ENCODE measurements at places on chromosomes 6 and 20. TPM values are rescaled to one million over a fixed set of nuclear protein-coding genes. Genes with fewer than 3 reads are reported as not detected.

DNA sequence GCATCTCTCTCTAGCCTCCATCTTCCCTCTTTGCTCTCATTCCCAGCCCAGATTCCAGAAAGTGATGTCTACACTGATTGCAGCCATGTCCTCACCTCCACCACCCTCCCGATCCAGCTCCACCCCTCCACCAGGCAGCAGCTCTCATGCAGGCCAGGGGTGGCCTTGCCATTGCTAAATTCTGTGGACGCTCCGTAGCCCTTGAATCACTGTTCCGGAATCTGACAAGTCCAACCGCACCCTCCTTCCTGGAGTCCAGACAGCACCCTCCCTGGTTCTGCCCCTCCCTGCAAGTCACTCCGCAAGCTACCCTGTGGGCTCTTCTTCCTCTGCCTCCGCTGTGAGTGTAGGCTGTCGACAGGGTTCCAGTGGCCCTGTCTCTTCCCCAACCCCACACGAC lies 26.2 kb downstream of the TNXB start:
- no peaks in the 10 kb centered on the region for H3K27me3 ChIP-seq
- H3K27ac ChIP-seq: no peak overlapping the region
- no peak overlapping the region for H3K4me3 ChIP-seq
- H3K4me1 ChIP-seq: peaks cover 14% of the 10 kb centered on the region
- DNase-seq: peak; percentile 56

DNA sequence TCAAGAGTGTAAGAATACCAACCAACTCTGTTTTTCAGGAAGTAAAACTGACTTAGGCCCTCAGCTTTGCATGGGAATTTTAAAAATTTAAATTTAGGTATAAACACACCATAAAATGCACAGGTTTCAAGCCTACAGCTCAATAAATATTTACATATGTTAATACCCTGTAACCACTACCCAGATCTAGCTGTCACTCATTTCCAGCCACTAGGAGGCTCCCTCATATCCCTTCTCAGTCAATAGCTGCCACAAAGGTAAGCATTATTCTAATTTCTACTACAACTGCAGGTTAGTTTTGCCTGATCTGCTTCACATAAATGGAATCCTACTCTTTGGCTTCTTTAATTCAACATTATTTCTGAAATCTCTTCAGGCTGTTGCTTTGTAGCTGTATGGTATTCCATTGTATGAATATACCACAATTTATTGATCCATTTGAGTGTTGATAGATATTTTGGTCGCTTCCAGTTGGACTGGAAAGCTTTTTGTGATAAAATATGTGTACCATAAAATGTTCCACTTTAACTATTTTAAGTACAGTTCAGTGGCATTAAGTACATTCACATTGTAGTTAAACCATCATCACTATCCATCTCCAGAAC lies 32.5 kb upstream of the MEI4 start:
- H3K27ac ChIP-seq: no peak overlapping the region
- no peaks in the 10 kb centered on the region for H3K4me1 ChIP-seq
- H3K4me3 ChIP-seq: no peak overlapping the region
- no peaks in the 10 kb centered on the region for H3K27me3 ChIP-seq
- no peak for DNase-seq

The SLCO4A1 gene
- 4.4 TPM for total RNA-seq

GRCh38 chr20:33262658-33263065 lies 20.4 kb upstream of the BPIFB1 start:
- no peak overlapping the region for H3K4me3 ChIP-seq
- no peak for DNase-seq
- no peaks in the 10 kb centered on the region for H3K36me3 ChIP-seq
- no peaks in the 10 kb centered on the region for H3K27me3 ChIP-seq

The UNC5CL gene
- 0.86 TPM for total RNA-seq

The TSHZ2 gene
- total RNA-seq: 79.5 TPM

GRCh38 chr6:126620719-126621118 lies 280.8 kb downstream of the CENPW start:
- H3K4me3 ChIP-seq: no peak overlapping the region
- no peak overlapping the region for H3K27ac ChIP-seq
- no peaks in the 10 kb centered on the region for H3K4me1 ChIP-seq
- H3K36me3 ChIP-seq: no peaks in the 10 kb centered on the region

The ENPP4 gene
- 3.9 TPM for total RNA-seq

- no peak overlapping the region for H3K27ac ChIP-seq
- no peaks in the 10 kb centered on the region for H3K36me3 ChIP-seq
- H3K4me1 ChIP-seq: no peaks in the 10 kb centered on the region
Measured at GRCh38 chr20:7094438-7094997, 327.0 kb downstream of the BMP2 start.

The GRM4 gene
- not detected for total RNA-seq

GRCh38 chr6:43481075-43481474 lies 3.7 kb downstream of the TJAP1 start:
- no peaks in the 10 kb centered on the region for H3K27me3 ChIP-seq
- DNase-seq: no peak
- H3K36me3 ChIP-seq: no peaks in the 10 kb centered on the region

The RRAGD gene
- total RNA-seq: 4.3 TPM

DNA sequence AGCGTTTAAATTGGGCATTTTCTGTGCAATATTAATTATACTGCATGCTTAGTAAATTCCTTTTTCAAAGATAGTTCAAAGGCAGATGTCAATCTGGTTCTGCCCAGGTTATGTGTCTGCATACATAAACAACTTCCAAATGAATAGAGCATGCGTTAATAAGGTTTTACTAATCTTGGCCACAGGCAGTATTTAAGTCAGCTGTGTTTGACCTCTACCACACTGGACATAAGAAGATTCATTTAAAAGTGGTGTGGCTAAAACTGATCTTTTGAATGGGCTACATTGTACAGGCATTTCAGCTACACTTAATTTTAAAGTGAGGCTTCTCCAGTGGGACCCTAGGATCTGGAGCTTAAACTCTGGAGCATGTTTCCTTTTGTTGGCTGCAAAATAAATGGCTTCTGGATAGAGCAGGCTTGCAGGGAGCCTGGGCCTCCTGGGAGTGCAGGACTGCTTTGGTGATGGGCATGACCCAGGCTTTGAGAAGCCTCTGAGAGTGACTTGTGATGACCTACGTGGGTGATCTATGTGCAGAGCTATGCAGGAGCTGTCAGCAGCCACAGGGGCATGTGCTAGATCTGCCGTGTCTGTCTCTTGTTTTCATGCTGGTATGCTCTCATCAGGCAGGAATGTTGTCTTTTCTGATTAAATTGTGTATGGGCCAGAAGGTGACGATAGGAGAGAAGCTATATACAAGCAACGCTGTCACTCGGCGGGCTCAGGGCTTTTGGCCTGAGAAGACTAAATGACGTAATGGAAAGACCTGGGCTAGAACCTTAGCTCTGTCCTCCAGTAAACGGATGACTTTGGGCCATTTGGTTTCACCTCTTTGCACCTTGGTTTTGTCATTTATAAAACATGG lies 331.2 kb downstream of the QKI start:
- H3K4me1 ChIP-seq: no peaks in the 10 kb centered on the region
- H3K27me3 ChIP-seq: no peaks in the 10 kb centered on the region

DNA sequence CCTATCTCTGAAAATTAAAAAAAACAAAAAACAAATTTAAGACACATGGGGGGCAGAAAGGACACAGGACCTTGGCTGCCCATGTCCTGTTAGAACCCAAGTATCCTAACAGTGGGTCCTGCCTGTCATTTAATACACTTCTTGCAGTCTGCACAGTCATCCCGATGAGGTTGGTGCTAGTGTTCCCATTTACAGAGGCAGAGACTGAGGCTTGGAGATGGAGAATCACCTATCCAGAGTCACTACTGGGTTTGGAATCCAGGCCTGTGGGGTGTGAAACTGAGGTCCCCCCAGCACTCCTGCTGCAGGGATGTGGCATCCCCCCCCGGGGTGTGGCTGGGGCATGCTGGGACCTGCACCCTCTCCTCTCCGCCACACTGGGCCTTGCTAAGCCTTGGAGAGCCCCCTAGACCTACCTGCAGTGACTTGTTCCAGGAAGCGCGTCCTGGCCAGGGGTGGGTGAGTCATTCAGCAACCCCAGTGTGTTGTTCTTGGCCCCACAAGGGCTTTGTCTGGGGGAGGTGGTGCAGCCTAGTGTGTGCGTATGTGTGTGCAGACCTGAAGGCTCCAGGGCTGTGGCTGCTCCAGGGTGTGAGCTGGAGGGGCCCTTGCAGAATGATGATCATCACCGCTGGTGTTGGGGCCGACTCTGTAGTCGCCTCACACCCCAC lies 49.7 kb downstream of the BCAS4 start:
- H3K27me3 ChIP-seq: no peaks in the 10 kb centered on the region
- no peak for DNase-seq
- no peaks in the 10 kb centered on the region for H3K36me3 ChIP-seq
- peaks cover 12% of the 10 kb centered on the region for H3K4me1 ChIP-seq

GRCh38 chr6:115896538-115897129 lies 164.1 kb downstream of the FRK start:
- H3K36me3 ChIP-seq: no peaks in the 10 kb centered on the region
- H3K27me3 ChIP-seq: no peaks in the 10 kb centered on the region
- H3K27ac ChIP-seq: no peak overlapping the region
- no peak overlapping the region for H3K4me3 ChIP-seq
- no peak for DNase-seq

The GGT7 gene
- 16.9 TPM for total RNA-seq

All from ovary (tissue), 10 donors.